ENCODE measurements at places on chromosomes 16 and 17.

DNA sequence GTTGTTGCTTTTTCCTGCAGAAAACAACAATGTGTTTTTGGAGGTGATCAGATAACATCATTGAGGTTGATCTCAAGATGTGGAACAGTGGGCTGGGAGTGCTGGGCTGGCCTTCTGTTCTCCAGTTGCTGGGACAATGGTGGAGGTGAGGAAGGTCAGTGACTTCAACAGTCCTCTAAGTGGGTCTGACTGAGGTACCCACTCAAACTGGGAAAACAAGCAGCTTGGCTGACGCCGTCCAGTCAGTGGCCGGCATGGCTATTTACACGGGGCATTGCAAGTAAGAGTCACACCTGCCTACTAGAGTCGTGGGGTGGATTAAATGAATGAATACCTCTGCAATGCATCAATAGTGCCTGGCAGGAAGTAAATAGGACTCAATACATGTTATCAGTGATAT lies 386.7 kb upstream of the ZFHX3 start:
- no peak for DNase-seq

DNA sequence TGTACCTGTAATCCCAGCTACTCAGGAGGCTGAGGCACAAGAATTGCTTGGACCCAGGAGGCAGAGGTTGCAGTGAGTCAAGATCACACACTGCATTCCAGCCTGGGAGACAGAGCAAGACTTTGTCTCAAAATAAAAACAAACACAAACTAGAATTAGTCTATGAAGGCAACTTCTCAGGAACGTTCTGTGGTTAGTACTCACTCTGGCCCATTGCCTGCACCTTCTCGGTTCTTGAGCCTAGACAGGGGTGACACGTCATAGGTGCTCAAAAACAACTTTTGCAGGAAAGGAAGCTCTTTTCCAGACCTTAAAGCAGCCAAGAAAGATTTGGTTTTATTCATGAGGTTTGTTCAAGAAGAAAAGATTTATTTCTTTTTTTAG lies 22.3 kb upstream of the CNOT1 start:
- no peak for DNase-seq

DNA sequence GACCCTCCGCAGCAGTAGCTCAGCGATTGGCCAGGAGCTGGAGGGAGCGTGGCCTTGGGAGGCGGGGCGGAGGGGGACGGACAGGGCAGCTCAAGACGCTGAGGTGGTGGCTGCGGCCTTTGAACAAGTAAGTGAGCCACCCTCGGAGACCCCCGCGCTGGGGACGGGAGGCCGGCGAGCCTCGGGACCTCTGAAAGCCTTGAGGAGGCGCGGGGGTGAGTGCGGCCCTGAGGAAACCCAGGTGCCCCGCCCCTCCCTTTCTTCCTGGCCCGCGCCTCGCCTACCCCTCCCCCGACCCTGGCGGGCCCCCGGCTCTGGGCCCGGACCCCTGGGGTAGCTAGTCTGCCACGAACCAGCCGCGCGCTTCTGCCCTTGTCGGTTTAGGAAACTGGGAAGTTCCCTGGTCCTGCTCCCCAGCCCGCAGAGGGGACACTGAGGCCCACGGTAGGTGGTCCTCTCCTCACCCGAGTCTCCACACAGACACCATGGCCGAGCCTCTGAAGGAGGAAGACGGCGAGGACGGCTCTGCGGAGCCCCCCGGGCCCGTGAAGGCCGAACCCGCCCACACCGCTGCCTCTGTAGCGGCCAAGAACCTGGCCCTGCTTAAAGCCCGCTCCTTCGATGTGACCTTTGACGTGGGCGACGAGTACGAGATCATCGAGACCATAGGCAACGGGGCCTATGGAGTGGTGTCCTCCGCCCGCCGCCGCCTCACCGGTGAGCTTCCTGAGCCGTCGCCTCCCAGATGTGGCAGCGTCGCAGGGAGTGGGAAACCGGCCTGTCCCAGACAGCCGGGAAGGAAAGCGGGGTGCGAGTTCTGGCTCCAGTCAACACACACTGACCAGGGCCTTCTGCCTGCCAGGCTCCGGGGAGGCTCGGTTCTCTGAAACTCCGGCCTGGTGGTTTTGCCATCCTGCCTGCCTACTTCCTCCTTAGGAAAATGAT lies at the start of gene MAPK7:
Gene MAPK7, plus strand, starts transcription at position 83 of the 945 bp plus-strand sequence. Its CDS starts 403 bp downstream, at position 486.
- DNase-seq = no peak

DNA sequence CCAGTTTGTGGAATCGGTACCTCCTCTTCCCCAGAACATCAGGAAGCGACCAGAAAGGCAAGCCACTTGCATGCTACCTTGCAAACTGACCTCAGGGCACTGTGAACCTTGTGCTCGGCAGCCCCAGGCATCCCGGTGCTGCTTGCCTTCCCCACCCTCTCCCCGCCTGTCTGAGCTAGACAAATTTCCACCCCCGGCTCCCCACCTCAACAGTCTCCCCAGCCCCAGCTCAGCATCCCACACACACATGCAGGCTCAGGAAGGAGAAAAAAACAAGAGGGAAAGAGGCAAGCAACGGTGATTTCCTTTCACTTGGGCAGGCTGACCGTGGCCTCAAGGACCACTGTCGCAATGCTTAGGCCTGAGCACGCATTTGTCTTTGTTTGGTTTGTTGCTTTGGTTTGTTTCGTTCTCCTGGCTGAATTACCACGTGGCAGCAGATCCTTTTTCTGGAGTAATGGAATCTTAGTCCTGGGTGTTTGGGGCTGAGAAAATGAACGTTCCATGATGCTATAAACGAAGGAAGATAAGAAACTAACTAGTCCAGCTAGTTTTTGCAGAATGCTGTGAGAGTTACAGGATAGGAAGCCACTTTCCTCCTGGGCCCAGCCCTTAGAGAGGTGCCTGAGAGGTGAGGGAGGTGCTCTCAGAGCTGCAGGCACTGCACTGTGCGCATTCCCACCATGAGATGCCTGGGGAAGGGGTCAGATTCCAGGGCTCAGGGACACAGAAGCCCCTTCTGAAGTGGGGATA lies 27.9 kb downstream of the SDK2 start:
- no peak for DNase-seq
